ENCODE measurements at places on chromosomes 5 and 9.
A peak's percentile ranks its signal among the peaks of the same experiment; 100 is the strongest.

DNA sequence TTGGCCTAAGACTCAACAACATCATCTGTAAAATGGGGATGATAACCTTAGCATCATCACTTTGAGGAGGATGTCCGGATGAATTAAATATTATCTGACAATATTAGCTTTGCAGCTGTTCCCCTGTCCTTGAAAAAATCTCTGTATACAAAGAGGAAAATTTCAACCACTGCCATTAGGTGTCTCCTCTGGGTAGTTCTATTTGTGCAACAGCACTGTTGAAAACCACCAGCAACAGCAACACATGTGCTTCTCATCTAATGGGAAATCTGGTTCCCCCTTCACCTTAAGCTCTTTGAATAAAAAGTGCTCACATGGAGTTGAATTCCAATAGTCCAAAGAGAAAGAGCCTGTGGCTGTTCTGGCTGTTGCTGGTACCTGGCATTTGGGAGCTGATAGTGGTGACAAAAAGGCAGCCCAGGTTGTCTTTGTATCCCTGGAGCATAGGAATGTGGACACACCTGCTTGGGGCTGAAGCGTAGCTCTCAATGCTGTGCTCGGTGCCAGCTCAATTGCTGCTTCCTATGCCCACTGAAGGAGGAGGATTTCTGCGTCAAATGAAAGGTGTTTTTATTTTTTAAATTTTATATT is 322.1 kb upstream of the MSX2 start:
- no peak for DNase-seq

DNA sequence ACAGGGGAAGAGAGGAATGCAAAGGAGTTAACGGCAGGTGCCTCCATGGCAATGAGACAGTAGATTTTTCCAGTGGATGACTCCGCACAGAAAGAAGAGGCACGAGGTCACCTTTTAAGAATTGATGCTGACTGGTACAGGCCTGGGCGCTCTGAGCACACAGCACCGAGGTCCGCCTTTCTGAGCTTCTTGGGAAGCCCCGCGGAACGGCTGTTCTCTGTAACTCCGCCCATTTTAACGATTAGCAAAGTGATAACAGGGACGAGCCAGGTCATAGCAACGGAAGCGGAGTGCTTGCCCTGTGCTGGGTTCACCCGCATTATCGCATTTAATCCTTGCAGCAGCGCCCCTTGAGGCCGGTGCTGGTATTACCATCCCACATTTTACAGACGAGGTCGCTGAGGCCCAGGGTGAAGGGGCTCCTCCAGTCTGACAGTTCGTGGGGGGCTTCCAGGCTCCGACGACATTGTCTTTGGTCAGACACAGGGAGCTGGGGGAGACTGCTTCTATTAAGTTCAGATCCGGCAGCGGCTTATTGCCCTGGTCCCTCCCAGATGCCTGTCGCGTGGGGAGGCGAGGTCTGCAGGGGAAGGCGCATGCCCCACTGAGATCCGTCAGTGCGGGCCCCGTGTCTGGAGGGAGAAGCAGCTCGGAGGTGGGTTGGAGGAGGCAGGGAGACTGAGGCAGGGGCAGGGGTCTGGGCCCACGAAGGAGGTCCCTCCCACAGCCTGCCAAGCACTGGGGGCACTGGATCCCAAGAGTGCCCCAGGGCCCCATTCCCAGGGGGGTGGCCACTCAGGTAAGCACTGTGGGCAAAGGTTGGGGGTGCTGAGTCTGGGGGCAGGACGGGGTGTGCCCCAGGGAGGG is 22.3 kb upstream of the HMCN2 start:
- DNase-seq, result peak; percentile 71

- DNase-seq, result no peak
These were observed 210.8 kb downstream of the CWC27 start for GRCh38 chr5:64979531-64979930.

DNA sequence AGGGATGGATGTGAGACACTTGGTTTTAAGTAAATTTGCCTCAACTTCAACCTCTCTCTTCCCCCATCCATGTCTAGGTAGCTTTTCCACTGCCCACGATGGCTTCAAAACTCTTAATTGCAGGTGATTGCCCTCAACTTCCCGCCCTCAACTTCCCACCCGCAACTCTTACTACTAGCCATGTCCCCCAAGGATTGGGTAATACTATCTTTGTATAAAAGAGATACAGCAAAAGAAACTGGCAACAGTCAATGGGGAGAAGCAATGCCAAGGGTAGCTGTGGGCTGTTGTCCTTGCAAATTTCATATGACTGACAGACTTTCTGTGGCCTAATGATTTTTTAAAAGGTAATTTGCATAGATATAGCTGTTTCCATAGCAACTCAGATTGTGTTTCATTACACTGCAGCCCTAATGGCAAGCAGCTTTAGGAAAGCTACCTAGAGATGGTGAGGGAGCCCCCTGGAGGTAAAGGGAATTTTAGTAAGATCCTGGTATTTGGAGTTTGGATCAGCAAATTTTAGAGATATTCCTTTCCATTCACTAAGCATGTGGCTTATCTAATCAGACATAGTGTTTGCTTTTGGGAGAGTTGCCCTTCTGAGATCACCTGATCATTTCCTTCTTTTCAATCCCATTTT is 421.5 kb upstream of the DAP start:
- DNase-seq, result peak; percentile 57

DNA sequence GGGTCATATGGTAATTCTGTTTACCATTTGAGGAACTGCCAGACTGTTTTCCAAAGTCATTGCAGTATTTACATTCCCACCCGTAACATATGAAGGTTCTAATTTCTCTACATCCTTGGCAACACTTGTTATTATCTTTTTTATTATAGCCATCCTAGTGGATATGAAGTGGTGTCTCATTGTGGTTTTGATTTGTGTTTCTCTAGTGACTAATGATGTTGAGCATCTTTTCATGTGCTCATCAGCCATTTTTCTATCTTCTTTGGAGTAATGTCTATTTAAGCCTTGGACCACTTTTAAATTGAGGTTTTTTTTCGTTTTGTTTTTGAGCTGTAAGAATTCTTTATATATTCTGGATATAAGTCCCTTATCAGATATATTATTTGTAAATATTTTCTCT is 132.8 kb upstream of the RUSC2 start:
- no peak for DNase-seq

- no peak for DNase-seq
These were observed 259.1 kb upstream of the DAPK1 start for GRCh38 chr9:87238545-87238944.

GRCh38 chr9:15249981-15250380 is 57.0 kb downstream of the TTC39B start:
- DNase-seq, result no peak

DNA sequence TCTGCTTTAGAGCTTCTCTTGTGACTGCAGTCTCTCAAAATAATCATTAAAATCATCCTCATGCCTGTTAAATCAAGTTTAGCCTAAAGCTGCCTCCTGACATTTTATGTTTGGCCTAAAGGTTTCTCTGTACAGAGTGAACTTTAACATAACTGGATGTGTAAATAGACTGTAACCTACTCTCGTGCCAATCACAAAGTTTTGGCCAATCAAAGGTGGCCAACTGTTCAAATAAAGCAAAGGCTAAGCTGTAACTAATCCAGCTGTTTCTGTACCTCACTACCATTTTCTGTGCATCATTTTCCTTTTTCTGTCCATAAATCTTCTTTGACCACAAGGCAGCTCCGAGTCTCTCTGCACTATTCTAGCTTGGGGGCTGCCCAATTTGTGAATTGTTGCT is 86.2 kb downstream of the GCNT1 start:
- no peak for DNase-seq

DNA sequence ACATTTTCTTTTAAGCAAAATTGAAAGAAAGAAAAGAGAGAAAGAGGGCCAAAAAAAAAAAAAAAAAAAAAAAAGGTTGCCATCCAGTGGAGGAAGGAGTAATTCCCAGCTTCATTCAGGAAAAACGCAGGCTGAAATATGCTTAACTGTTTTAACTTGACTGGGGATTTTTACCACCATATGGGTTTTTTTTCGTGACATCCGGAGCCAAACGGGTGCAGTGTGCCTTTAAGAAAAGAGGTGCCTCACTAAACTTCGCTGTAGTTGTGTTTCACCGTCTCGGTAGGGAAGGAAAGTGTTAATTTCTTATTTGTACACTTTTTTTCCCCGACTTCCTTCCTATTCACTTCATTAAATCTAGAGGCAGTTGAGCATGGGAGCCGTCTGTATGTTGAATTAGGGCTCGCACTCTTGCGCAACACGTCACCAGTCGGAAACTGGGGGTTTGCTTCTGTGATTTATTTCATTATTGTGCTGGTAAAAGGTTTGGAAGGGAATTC is 143.0 kb downstream of the SMARCA2 start:
- DNase-seq, result peak; percentile 24

DNA sequence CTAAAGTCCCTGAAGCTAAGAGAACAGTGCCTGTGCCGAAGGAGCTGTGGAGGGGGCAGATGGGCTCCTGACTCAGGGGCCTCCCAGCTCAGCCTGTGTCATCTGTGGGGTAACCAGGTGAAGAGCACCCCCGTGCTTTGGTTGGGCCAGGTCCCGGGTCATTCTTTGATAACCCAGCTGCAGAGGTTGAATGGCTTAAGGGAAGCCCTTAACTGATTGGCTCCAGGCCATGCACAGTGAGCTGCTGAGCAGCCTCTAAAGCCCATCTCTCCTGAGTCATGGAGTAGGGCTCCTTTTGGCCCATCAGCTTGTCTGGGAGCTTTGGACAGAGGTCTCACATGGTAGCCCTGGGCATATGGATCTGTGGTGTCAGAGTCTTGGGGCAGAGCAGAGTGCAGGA is 28.7 kb downstream of the COL27A1 start:
- DNase-seq, result no peak

- no peak for DNase-seq
These were observed 768.8 kb upstream of the GRAMD2B start for GRCh38 chr5:125654392-125654791.

GRCh38 chr9:105401651-105402050 is 46.2 kb upstream of the FSD1L start:
- no peak for DNase-seq

DNA sequence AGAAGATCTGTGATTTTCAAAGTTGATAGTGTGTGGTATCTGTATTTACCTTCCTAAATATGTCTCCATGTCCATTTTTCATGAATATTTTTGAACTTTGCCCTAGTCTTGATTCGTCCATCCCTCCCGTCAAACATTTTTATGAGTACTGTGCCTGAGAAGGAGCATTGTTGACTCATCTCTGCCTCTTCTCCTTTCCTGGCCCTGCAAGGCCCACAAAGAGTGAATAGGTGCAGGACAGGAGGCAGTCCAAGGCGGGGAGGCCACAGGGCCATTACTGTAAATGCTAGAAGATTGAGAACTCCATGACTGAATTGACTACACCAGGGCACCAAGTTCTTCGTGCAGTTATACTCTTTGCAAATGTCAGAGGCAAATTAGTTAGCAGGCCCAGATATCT is 200.9 kb downstream of the ZSWIM6 start:
- DNase-seq, result no peak

DNA sequence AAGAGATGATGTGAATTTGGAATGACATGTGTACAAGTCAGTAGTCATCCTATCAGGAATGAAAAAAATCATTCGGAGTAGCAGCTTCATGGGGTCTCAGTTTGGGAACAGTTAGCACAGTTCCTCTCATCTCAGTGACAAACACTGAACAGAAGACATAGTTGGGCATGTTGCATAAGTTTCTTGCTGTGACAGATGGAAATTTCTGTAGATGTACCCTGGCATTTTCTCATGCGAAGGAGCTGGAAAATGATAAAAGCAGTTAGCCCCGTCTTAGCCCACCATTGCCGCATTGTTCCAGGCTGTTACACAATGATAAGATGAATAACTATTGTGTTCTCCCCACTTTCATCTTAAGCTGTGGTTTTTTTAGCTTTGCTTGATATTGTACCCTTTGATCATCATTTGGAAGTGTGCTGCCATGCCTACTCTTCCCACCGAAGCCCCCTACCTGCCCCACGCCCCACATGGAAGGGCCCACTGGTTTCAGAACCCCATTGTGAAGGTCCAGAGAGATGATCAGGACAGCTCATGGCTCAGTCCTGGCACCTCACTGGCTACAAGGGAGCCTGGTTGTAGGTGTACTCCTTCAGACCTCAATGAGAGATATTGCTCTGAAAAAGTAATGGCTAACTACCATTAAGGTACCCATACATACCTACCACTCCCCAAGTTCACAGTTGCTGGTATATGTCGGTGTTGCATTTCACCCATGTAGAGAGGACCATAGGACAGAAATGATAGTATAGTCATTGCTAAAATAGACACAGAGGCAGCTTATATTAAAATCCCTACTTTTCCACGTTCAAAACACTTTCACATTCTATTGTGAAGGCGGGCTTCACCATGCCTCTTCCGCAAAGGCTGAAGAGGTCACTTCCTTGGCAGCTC is 38.8 kb downstream of the SFXN1 start:
- no peak for DNase-seq

GRCh38 chr5:115409094-115409493 is 112.6 kb upstream of the CCDC112 start:
- no peak for DNase-seq

GRCh38 chr9:89802781-89803355 is 198.1 kb downstream of the GADD45G start:
- no peak for DNase-seq

DNA sequence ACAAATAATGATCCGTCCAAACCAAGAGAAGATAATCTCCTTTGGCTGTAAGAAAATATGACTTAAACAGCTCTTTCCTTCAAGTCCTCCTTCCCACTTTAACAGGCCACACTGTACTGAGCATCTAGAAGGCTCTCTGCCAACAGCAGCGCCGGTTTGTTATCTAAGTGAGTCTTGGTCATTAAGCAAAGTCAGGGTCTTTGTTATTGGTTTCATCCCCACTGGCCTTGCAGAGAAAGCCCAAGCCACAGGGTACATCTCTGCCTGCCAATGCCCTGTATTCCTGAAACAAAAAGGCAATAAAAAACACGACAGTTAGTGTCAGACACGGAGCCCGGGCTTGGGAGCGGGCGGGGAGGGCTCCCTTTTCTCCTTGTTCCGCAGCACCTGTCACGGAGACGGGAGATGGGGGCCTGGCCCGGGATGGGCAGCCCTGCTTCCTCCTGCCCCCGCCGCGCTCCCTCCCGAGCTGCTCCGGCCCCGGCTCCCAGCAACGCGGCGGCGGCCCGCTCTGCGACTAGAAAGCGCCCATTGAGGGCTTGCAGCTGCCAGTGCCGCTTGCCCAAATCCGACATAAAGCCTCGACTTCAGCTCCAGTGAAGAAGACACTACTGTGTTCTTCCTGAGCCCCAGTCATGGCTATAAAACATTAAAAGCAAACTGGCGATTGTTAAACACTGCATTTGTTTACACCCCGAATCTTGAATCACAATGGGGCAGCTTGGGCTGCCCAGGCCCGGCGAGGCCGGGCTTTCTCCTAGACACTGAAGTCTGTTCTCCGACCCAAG is 28.1 kb upstream of the PIK3R1 start:
- DNase-seq, result no peak

DNA sequence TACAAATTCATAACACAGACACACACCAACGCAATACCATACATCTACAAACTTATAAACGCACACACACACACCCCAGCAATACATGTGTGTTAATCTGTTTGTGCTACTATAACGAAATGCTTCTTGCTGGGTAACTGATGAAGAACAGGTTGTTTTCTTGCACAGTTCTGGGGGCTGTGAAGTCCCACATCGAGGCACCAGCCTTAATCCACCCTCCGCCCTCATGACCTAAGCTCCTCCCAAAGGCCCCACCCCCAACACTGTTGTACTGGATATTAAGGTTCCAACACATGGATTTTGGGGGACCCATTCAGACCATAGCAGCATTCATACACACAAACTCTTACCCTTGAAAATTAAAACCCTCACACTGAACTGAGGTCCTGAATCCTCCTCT is 38.8 kb upstream of the LPCAT1 start:
- no peak for DNase-seq

- DNase-seq, result no peak
These were observed 123.5 kb downstream of the RASEF start for GRCh38 chr9:82939451-82939850.

Measured in SHP77 (cell line).